ENCODE measurements at places on chromosomes 2 and 18.

GRCh38 chr2:241739651-241740050 lies 5.2 kb downstream of the D2HGDH start:
- peak; percentile 60 for DNase-seq

GRCh38 chr2:16127276-16127940 lies 187.1 kb downstream of the MYCN start:
- DNase-seq: no peak

GRCh38 chr18:9828506-9829396 lies 57.0 kb upstream of the TXNDC2 start:
- DNase-seq: no peak

- no peak for DNase-seq
Observed at GRCh38 chr2:70509565-70509964, 44.1 kb downstream of the TGFA start.

DNA sequence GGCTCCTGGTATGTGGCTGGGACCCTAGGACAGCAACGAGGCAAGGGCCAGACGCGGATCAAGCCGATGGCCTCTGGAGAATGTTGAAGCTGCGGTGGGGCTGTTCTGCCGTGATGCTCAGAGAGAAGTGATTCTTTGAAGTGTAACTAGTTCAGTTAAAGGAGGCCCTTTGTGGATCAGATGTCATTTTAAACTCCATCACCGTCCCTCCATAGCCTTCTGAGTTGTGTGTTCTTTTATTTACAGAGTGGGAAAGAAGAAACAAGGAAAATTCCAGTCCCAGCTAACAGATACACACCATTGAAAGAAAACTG lies 403 bp downstream of the PNO1 start:
- no peak for DNase-seq

DNA sequence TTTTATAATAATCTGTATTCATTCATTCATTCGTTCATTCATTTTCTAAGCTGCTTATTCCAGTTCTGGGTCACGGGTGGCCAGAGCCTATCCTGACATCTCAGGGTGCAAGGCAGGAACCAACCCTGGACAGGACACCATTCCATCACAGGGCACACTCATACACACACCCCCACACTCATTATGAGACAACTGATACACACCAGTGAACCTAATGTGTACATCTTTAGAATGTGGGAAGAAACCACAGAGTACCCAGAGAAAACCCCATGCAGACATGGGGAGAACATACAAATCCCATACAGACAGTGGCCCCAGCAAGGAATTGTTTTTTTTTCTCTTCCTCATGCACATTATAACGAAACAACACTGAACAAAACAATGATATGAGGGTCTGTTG lies 54.7 kb downstream of the RTN4 start:
- no peak for DNase-seq

DNA sequence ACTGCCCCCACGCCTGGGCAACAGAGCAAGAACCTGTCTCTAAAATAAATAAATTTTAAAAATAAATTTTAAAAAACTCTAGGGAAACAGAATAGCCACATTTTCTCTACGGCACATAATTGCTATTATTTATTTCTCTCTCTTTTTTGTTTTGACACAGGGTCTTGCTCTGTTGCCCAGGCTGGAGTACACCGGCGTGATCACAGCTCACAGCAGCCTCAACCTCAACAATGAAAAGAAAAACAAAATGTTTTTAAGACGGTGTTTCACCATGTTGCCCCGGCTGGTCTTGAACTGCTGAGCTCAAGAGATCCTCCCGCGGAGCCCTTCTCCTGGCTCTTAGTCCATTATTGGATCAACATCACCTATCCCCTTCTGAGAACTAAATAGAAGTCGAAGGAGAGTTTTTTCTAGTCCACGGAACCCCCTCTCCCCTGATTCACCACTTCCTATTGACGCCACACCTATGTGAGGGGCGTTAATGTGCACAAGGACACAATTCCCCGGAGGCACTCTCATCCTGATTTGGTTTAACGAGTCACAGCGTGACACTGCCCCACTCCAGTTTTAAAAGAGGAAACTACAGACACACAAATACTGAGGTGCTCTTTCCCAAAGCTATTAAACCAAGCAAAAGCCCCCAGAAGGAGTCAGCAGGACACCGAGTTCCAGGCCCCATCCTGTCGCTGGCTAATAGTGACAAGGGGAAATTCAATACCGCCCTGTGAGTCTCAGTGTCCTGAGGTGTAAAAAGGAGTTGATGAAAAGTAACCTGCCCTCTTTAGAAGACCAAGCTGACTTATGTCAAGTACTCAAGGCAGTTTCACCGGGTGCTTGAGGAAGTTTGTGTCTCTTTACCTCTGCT lies 1.1 kb downstream of the NPC1 start:
- no peak for DNase-seq

DNA sequence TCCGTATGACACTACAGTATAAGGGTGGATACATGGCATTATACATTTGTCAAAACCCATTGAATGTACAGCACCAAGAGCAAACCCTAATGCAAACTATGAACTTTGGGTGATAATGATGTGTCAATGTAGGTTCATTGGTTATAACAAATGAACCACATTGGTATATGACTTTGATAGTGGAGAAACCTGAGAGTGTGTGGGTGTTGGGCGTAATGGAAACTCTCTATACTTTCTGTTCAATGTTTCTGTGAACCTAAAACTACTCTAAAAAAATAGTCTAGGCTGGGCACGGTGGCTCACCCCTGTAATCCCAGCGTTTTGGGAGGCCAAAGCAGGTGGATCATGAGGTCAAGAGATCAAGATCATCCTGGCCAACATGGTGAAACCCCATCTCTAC lies 6.5 kb upstream of the ACTG2 start:
- no peak for DNase-seq

DNA sequence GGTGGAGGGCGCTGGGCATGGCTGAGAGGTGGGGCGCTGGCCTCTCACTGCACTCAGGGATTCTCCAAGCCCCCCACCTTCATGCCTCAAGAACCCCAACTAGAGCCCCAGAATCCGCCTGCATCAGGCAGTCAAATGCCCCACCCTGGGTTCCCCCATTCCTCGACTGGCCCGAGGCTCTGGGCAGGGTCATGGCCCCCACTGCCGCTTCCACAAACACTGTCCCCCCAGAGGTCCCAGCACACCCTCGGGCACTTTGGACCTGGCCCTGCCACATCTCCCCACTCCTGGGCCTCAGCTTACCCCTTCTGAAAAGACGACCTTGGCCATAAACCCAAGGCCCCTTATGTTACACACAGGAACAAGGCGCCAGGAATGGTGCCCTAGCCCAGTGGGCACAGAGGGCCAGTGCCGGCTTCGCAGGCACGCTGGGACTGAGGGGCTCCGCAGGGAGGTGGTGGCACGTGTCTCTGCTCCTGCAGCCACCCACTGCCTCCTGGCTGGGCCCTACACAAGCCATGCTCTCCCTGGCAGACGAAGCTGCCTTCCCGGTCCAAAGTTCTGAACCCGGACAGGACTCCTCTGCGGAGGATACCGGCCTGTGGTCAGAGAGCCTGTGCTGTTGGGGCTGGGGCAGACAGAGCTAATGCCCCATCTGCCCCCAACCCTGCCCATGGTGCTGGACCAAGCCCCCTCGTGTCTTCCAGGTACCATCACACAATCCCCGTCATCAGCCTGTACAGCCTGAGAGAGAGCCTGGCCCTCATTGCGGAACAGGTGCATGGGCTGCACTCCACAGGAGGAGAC lies 6.8 kb downstream of the AGXT start:
- no peak for DNase-seq

DNA sequence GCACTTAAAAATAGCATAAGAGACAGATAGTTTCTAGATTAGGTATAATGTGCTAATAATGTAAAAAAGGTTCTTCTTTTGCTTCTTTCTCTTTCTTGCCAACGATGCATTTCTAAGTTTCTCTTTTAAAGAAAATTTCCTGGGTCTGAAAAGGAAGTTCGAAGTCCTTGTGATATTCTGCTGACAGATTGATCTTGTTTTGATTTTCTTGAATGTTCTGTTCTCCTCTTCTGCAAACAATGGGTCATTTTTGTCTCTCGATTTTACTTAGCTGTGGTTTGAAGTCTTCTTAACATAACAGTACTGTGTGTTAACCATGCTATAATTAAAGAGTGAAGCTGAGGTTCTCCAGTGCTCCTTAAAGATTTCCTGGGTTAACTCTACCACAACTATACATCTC lies 61.1 kb upstream of the ACYP2 start:
- DNase-seq: no peak

- no peak for DNase-seq
Observed at GRCh38 chr18:1273469-1273868, 368.8 kb downstream of the ADCYAP1 start.
